ENCODE measurements at places on chromosomes 16 and 17.

GRCh38 chr16:72854267-72854959 lies 193.5 kb downstream of the ZFHX3 start:
- H3K36me3 ChIP-seq: no peaks in the 10 kb centered on the region
- no peaks in the 10 kb centered on the region for H3K4me1 ChIP-seq
- H3K4me3 ChIP-seq: no peak overlapping the region
- peaks cover 3% of the 10 kb centered on the region for H3K27me3 ChIP-seq
- no peak overlapping the region for H3K27ac ChIP-seq

- peak overlapping the region; percentile 80 for H3K4me3 ChIP-seq
- peaks cover 5% of the 10 kb centered on the region for H3K36me3 ChIP-seq
- no peaks in the 10 kb centered on the region for H3K27me3 ChIP-seq
- H3K4me1 ChIP-seq: peaks cover 2% of the 10 kb centered on the region
- H3K27ac ChIP-seq: peak overlapping the region; percentile 99
Observed at GRCh38 chr16:2532494-2533141, 1.4 kb upstream of the CEMP1 start.

- peaks cover 29% of the 10 kb centered on the region for H3K27me3 ChIP-seq
- H3K4me1 ChIP-seq: peaks cover 5% of the 10 kb centered on the region
- no peak overlapping the region for H3K27ac ChIP-seq
- H3K36me3 ChIP-seq: no peaks in the 10 kb centered on the region
- H3K4me3 ChIP-seq: no peak overlapping the region
- DNase-seq: no peak
Observed at GRCh38 chr16:73046202-73046848, 1.6 kb downstream of the ZFHX3 start.

- no peaks in the 10 kb centered on the region for H3K27me3 ChIP-seq
- H3K36me3 ChIP-seq: no peaks in the 10 kb centered on the region
- H3K4me3 ChIP-seq: no peak overlapping the region
- no peak overlapping the region for H3K27ac ChIP-seq
- H3K4me1 ChIP-seq: no peaks in the 10 kb centered on the region
Observed at GRCh38 chr17:15185625-15185991, 79.5 kb downstream of the PMP22 start.

GRCh38 chr16:8998108-8998507 lies 34.4 kb upstream of the USP7 start:
- no peaks in the 10 kb centered on the region for H3K27me3 ChIP-seq
- no peaks in the 10 kb centered on the region for H3K36me3 ChIP-seq
- DNase-seq: no peak

DNA sequence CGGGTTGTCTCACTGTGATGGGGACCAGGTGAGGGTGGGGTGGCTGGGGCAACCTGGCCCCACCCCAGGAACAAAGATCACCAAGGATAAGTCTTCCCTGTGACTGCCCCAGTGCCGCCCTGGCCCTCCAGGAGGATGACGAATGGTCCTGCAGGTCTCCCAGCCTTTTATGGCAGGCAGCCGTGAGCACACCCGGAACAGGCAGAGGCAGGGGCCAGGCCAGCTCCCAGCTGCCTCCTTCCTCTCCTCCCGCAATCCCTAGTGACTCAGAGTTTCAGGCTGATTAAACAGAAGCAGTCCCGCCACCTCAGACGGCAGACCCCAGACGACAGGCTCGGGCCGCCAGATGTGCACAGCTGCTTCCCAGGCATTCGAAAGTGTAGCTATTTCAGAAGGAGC lies 13.3 kb downstream of the JUP start:
- no peaks in the 10 kb centered on the region for H3K4me1 ChIP-seq
- peaks cover 3% of the 10 kb centered on the region for H3K36me3 ChIP-seq
- H3K27me3 ChIP-seq: no peaks in the 10 kb centered on the region
- DNase-seq: no peak

DNA sequence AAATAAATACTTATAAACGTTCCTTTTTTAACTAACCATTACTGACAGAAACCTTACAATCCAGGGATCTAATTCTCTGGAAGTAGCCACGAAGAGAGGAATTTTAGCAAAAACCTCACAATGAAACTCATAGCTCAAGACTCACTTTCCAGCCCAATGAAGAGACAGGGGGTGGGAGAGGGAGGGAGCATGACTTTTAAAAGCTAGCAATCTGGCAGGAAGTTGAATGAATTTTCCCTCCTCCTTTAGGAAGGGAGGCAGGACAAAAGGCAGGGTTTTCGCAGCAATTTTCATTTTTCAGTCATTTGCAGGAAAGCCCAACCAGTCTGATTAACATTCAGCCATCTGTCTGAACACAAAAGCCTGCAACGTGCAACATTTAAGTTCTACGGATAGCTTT lies 381.5 kb upstream of the PSMD7 start:
- DNase-seq: no peak
- H3K27ac ChIP-seq: no peak overlapping the region
- H3K27me3 ChIP-seq: no peaks in the 10 kb centered on the region
- H3K36me3 ChIP-seq: no peaks in the 10 kb centered on the region
- no peak overlapping the region for H3K4me3 ChIP-seq

GRCh38 chr16:7137560-7138330 lies 194.9 kb upstream of the RBFOX1 start:
- no peak overlapping the region for H3K4me3 ChIP-seq
- DNase-seq: no peak
- H3K4me1 ChIP-seq: no peaks in the 10 kb centered on the region
- H3K27me3 ChIP-seq: no peaks in the 10 kb centered on the region

GRCh38 chr17:40498281-40499084 lies 2.9 kb downstream of the TNS4 start:
- H3K4me1 ChIP-seq: no peaks in the 10 kb centered on the region
- H3K4me3 ChIP-seq: no peak overlapping the region
- H3K27me3 ChIP-seq: no peaks in the 10 kb centered on the region

- H3K36me3 ChIP-seq: peaks cover 96% of the 10 kb centered on the region
- DNase-seq: no peak
- H3K27ac ChIP-seq: no peak overlapping the region
- H3K27me3 ChIP-seq: no peaks in the 10 kb centered on the region
- no peaks in the 10 kb centered on the region for H3K4me1 ChIP-seq
Observed at GRCh38 chr16:70561623-70562022, 38.0 kb downstream of the SF3B3 start.

DNA sequence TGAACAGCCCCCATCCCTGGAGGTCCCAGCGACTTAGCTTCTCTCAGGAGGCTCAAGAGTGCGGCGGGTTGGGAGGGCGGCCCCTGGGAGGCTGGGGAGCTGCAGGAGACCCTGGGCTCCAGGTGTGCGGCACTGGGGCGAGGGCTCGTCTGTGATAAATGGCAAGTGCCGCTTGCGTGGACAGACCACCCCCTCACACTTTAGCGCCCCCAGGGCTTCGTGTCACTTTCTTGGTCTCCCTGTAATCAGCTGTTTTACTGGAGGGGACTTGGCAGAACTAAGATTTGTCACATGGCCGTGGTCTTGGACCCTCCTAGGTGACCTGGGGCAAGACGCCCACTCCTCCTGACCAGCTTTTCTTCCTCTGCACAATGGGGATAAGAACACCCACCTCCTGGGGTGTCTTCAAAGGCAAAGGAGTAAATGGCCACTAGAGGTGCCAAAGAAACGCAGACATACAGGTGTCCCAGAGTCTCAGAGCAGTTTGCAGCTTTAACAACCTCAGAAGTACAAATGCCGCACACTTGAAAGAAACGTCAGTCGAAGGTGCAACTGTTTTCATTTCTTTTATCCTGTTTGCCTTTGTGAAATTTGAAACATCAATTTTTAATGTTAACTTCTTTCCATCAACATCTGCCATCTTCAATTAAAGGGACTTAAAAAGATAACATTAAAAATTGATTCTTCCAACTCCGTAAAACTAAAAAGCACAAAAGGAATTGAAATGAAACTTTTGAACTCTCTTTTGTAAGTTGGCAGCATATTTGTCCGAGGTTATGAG lies 946 bp downstream of the OSGIN1 start:
- H3K27ac ChIP-seq: no peak overlapping the region
- no peak for DNase-seq
- no peaks in the 10 kb centered on the region for H3K36me3 ChIP-seq
- no peak overlapping the region for H3K4me3 ChIP-seq

Data from T-cell (primary cell).